GM12865 (cell line): ENCODE measurements at places on chromosomes 4 and X.

DNA sequence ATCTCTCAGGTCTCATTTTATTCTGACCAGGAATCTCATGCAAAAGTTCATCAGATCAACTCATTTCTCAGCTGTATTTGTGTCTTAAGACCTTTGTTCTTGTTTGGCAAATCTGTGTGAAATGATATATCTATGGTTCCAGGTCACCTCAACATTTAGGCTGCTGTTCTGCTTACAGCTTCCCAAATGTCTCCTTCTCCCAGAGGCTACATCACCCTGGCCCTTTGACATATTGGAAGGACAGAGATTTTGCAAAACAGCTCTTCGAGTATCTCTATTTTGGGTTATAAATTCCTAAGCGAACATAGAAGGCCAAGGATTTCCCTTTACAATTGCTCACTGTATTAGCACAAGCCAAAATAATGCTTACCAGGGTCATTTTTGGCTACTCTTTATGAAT is 57.5 kb upstream of the GIMD1 start:
- DNase-seq = no peak

- DNase-seq = no peak
Observed at GRCh38 chr4:15652841-15653240, 2.3 kb downstream of the FBXL5 start.

DNA sequence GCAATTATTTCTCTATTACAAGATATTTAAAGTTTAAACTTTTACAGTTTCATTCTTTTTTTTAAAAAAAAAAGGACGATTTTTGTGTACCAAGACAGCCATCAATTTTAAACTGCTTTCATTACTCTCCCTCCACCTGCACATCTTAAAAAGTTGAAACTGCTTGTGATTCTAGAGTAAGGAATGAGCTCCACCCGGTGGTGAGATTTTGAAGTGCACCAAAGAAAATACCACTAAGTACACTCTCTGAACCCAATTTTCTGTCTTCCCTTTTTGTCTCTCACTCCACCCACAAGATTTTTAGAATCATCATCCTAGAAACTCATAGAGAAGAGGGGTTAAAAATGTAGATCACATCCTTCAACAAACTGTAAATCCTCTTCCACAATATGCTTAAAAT is 91.3 kb upstream of the WDR44 start:
- peak; percentile 61 for DNase-seq

GRCh38 chrX:21469071-21469470 is 94.9 kb downstream of the CNKSR2 start:
- no peak for DNase-seq
